ENCODE measurements at places on chromosomes 2 and 18.

DNA sequence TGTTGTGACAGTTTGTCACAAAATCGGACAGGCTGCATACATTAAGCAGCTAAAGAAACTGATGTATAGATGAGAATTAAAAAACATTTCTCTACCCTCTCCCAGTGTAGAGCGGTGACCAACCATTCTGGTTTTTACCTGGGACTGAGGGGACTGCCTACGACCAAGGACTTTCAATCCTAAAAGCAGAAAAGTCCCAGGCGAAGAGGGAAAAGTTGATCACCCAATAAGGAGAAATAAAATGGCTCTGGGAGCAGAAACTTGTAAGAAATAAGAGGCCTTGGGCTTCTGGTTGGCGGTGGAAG, 30.9 kb upstream of the YPEL5 start:
- no peak for DNase-seq

DNA sequence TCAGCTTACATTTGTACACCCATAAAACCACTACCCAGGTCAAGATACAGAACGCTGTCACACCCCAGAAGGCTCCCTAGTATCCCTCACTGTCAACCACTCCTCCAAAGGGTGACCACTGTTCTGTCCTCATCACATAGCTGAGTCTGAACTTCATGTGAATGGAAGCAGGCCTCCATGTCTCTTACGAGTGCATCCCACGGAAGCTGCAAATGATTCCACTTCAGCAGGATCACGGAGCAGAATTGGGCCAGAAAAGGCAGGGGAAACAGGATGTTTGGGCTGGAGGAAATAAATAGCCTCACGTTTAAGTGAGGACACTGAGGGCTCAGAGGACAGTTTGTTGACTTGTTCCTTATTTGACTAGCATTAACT, 38.4 kb downstream of the LBH start:
- DNase-seq = no peak

DNA sequence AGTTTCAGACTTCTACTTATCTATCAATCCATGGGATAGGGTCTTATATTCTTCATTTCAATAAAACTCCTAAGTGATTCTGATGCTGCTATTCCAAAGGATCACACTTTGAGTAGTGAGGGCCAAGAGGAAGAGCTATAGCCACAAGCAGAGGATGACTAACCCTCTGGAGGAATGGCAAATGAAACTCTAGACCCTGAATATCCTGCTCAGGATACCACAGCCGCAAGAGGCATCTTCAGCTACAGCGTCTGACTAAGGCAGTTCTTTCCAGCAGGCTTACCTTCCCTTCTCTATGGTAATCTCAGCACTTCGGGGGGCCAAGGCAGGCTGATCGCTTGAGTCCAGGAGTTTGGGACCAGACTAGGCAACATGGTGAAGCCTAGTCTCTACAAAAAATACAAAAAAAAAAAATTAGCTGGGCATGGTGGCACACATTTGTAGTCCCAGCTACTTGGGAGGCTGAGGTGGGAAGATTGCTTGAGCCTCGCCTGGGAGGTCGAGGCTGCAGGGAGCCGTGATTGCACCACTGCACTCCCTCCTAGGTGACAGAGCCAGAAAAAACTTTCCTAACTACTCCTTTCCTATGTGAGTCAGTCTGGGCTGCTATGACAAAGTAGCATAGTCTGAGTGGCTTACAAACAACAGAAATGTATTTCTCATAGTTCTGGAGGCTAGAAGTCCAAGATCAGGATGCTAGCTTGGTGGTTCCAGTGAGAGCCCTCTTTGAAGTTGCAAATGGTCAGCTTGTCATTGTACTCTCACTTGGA, 371.9 kb downstream of the IRS1 start:
- DNase-seq = no peak

DNA sequence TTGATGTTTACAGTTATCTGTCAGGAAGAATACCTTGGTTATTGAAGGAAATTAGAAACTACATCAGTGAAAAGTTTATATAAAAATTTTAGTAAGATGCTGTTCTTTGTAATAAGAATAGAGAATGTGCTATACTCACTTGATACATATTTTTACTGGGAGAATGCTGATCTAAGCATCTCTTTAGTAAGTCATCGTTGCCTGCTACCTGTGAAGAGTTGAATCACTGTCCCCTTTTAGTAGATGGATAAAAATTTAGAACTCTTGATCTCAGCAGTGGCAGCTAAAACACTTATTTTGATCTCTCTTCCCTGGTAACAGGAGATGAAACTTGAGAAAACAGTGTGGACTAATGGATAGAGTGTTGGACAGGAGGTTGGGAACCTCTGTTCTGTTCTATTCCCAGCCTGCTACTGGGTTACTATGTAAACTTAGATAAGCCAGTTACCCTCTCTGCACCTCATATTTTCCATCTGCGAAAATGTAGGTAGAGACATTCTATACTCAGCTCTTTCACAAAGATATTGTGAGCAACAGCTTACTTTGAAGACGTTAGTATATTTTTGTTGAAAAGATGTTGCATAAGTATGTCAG, 100.3 kb downstream of the FEZ2 start:
- no peak for DNase-seq

- DNase-seq = no peak
Observed at GRCh38 chr2:221467610-221468009, 104.5 kb downstream of the EPHA4 start.

DNA sequence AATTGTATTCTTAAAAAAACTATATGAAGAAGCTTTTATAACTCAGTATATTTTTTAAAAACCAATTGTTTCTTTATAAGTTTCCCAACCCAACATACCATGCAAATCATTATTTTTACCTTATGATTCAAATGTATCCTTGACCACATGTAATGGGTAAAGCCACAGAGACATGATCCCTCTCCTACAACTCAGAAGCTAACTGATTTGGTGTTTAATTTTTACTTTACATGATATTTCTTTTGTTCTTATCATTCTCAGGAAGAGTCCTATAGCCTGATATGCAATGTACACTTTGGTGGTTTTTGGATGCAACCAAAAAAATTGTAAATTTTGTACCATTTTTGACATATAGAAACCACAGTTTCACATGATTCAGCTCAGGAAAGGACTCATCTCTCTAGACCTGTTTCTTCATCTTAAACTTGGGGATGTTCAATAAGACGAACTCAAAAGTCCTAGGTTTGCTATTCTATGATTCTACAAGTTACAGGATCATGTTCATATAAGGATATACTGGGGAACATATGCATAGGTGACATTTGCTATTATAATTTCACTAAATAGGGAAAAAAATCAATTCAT, 85.2 kb upstream of the RBBP8 start:
- DNase-seq = no peak

DNA sequence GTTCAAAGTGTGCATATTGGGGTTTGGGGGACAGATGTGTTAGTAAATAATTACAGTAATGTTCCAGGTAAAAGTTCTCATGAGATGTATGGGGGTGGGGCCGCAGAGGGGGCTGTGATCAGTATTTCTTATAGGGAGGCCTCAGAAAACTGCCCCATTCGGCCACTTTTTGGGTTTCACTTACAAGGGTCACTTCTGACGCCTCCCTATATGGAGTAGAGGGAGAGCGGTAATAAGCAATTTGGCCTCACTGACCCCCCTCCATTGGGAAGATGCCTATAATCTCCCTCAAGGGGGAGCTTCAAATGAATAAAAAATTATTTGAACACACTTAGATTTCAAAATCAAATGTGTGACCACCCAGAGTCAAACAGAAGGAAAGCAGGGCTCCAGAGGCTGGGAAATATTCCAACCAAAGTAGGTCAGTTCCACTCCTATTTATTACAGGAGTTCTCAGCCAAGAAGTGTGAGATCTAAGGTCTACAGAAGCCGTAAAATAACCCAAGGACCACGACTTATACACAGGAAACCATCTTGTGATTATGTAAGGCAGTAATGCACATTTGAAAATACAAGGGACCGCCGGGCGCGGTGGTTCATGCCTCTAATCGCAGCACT, 2.7 kb downstream of the SCTR start:
- no peak for DNase-seq

DNA sequence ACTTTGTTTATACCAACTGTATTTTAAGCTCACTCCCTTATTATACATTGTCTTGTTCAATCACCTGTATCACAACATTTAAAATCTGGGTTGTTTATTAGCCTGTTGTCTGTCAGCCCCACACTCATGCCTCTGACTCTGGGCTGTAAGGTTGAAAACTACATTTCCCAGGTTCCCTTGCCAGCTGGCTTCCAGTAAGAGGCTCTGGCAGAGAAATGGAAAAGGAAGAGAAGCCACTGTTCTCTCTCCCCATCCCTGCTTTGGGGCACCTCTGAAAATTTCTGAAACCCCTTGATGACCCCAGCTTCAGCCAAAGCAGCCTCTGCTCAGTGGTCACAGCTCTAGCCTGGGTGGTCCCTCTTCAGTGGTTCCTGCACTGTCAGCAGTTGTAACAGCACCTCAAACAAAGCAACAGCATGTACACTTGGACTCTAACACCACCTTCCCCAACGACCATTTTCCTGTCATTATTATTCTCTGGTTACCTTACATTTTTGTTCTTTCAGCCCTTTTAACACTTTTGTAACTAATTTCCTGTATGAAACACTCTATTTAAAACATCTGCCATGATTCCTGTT, 108.9 kb upstream of the LGALSL start:
- no peak for DNase-seq

GRCh38 chr2:233445152-233445830, 91.0 kb downstream of the DGKD start:
- DNase-seq = no peak

DNA sequence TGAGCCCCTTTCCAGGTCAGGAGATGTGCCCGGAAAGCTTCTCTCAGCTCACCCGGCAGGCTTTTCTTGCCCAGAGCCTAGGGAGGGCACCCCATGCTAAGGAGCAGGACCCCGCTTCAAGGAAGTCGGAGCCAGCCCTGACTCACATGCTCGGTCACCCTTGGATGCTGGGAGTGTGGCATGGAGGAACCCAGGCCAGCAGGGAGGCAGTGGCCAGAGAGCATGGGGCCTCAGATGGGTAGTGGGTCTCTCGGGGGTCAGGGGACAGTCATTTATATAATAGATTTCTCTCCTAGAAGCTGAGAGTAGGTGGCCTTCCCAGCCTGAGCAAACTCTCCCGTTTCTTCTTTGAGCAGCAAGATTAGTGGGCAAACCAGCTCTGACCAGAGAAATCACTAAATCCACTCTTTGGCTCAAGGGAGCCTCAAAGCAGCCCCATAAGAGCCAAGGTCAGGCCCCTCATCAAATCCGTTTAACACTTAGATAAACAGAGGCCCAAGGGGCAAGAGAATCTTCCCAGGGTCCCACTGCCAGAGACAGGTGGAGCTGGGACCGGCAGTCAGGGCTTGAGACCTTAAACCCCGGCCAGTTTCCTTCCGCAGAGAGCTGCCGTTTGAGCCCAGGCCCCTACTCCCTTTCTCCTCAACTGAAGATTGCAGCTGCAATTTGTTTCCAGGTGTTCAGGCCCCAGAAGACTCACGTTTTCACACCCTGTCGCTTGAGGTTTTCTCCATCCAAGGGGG, 113.1 kb downstream of the CYP26B1 start:
- no peak for DNase-seq

DNA sequence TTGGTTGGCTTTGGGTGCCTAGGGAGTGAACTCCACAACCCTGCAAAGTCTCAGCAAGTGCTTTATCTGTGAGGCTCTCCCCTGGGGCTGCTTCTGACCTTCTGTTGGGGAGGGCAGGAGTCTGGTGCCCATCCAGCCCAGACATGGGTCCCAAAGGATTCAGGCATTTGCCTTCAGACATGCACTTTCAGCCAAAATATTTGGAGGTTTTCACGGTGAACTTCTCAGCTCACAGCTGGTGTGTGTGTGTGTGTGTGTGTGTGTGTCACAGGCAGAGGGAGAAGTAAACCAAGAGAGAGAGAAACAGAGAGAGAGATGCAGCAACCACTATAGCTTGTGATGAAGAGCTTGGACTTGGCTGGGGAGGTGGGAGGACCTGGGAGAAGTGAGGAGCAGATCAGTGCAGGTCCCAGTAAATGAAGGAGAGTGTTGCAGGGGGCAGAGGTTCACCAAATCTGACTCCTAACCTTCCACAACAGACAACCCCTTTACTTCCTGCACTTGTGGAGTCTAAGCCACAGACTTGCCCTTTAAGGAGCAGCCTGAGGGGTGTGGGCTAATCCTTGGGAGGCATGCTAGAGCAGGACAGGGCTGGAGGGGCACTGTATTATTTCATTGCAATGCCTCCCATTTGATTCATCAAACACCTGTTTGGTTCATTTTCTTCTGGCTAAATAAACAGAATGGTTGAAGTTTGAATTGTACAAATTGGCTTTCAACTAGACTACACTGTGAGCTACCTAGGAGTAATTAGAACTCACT, 14.1 kb downstream of the SLC9A4 start:
- no peak for DNase-seq

DNA sequence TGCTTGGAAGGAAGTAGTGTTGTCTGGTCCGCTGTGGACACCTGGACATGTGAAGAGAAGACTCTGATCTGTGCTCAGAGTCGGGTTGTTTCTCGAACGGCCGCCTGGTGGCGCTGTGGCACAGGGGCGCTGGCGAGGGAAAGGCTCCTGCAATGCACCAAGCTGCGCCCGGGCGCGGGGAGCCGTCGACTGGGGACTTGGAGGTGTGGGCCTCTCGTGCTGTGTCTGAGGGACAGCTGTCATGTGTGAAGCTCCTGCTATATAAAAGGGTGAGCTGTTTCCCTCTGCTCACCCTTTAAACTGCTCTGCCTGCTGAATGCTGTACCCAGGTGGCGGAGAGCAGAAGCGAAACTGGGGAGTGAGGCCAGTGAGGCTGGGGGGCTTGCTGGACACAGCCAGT, 44.0 kb downstream of the GNAL start:
- peak; percentile 45 for DNase-seq

GRCh38 chr2:136093583-136093982, 24.4 kb downstream of the CXCR4 start:
- DNase-seq = no peak

GRCh38 chr18:42114310-42114943, 159.4 kb downstream of the PIK3C3 start:
- peak; percentile 34 for DNase-seq

GRCh38 chr2:126239320-126239955, 416.5 kb upstream of the GYPC start:
- DNase-seq = no peak

DNA sequence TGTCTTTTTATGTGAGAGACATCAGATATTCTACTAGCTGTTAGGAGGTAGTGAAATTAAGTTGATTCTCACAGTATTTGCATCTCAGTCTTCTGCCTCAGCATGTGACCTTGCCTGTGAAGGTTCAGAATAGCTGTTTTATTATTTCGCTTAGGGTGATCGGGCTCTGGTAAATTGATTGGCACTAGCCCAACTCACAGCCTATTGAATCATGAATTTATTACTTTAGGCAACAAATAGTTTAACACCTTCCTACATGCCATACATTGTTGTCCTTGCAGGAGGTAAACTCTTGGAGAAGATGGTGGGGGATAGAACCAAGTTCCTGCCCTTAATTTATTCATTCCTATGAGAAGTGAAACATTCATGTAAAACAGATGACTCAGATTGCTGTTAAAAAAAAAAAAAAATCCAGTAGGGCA, 101.9 kb downstream of the GPD2 start:
- no peak for DNase-seq

DNA sequence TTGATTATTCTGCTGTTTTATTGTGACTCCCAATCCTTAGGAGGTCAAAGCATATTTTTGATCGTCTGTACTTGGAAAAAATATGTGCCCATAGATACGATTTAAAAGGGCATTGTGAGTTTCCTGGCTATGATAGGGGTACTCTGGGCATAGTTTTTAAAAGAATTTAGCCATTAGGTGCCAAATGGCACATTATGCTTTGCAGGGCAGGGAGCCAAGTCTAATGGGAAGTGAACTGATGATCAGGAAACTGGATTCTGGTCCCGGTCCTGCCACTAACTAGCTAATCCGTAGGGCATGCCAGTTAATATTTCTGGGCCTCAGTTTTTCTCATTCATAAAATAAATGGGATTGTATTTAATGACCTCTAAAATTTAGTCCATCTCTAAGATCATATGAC, 189.3 kb downstream of the LTBP1 start:
- no peak for DNase-seq
